CD4-positive, alpha-beta T cell treated with Interferon gamma for 1 hour (primary cell): ENCODE measurements at places on chromosomes 13 and 19.

GRCh38 chr19:1843646-1844394 is 4.5 kb downstream of the REXO1 start:
- DNase-seq, result no peak

DNA sequence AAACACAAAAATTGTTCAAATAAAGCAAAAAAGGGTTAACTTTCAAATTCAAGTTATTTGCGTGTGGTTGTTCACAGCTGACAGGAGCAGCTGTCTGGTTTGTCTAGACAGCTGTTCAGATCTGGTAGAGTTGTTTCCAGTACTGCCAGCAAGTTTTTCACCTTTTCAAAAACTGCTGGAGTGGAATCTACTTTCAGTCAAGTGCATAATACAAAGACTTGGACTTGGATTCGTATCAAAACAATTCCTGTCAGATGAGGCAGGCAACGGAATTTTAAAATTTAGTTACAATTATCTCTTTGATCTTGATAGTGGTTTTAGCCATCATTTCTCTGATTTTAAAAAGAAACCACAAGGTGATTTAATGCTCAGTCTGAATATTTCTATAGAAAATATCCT is 51.7 kb upstream of the EEF1AKMT1 start:
- no peak for DNase-seq

DNA sequence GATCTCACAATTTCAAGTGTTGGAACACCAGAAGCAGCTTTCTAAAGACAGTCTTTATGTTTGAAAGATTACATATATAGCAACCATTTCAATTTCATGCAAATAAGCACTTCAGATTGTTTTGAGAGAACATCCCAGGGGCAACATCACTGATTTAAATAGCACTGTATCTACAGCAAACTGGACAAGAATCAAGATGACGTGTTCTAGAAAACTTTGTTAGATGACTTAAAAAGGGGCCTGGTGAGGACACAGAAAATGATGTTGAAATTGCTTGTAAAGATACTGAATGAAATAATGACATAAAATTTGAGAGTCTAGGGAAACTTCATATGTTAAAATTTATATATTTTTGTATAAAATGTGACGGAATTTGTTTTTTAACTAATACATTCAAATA is 277.1 kb downstream of the KLF12 start:
- no peak for DNase-seq

DNA sequence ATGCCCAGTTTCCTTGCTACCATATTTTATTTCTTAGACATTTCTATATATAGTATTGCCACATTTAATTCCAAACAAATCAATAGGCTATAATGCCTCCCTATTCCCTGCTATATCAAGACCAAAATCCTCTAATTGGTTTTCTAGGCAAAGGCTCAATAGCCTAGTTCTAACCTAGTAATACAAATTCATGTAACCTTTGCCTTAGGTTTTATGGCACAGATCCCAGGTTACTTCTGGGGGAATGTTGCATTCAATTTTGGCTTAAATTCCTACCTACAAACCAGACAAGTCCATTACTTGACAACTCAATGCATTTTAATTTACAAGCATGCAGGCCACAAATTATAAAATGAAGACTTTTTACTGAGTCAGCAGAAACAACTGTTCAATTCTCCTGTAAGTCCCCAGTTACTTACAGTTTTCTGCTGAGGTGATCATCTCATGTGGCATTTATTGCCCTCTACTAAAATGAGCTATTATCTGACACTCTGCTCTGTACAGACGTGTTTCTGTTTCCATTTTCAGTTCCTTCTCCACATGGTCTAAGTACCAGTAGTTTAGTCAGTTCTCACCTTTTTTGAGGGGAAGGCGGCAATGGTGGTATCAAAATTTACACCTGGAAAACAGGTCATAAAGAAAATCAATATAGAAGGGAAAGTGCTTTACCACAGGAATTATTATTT is 11.7 kb downstream of the KCNRG start:
- no peak for DNase-seq

- no peak for DNase-seq
Measured at GRCh38 chr13:103788061-103788652, 721.9 kb upstream of the SLC10A2 start.

DNA sequence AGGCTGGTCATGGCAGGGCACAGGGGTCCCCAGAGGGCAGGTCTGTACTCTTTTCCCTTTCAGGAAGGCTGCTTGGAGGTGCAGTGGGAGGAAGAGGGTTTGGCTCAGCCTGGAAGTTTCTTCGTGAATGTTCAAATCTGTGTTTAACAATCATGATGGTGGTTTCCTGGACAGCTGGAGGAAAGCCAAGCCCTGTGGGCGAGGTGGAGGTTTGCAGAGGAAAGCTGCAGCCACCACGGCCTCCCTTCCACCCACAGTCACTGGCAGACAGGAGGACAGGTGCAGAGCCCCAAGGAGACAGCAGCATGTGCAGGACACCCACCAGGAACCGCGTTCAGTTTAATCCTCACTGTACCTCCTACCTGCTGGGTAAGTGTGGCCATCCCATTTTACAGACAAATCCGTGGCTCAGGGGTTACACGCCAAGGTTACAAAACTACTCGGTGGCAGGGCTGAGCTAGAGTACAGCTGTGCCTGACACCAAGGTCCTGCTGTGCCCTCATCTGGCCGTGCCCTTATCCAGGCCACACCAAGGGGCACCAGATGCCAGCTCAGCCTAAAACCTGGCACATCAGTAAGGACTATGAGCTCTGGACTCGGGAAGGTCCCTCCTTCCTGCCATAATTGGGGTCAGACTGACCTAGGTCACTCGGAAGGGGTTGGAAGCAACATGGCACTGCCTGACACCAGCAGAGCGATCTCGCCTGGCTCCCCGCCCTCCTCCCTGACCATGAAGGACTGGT is 34.1 kb downstream of the SUGP2 start:
- no peak for DNase-seq

GRCh38 chr13:46389457-46390451 is 2.7 kb upstream of the RUBCNL start:
- DNase-seq, result peak; percentile 49

- DNase-seq, result no peak
Measured at GRCh38 chr13:39559847-39560246, 43.1 kb downstream of the LHFPL6 start.

DNA sequence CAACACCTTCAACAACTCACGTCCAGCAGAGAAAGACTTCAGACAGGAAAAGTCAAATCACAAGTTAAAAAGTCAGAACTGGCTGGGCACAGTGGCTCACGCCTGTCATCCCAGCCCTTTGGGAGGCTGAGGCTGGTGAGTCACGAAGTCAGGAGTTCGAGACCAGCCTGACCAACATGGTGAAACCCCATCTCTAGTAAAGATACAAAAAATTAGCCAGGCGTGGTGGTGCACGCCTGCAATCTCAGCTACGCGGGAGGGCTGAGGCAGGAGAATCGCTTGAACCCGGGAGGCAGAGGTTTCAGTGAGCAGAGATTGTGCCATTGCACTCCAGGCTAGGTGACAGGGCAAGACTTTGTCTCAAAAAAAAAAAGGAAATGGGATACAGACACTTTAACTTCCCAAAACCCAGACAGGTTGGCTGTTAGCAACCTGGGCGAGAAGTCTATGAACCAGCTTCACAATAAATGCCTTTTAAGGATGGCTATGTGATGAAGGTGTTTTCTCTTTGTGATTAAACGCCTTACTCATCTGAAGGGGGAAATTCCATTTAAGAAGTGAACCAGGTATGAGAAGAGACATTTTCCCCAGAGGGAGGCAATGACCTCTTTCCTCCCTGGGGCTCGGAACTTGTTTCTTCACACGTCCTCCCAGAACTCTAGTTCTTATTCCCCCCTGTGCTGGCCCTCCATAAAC is 80.4 kb downstream of the INSR start:
- no peak for DNase-seq

DNA sequence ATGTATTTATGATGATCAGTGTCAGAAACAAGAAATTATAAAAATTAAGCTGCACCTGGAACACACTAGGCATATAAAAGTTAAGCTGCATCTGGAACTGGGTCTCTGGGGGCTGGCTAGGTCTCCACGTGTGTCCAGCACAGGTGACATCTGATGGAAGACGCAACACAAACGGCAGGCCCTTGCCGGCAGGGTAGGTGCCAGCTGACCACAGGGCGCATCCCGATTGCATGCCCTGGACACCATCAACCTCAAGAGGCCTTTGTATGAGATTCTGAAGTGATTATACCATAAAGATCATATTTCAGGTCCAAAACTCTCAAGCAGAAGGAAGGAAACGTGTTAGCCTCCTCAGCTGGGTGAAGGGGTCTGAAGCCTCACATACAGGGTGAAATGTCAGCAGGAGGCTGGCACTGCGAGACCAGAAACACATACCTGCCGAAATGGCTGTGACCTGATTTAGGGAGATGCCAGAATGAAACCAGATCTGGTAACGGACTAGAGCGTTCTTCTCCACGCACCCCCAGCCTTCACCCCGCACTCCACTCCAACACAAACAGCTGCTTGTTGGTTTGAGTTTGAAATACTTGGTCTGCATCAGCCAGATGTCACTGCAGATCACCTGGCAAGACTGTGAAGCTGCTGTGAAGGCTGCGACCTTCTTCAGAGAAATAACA is 37.3 kb downstream of the COL4A1 start:
- DNase-seq, result no peak

- DNase-seq, result no peak
Measured at GRCh38 chr13:113904411-113904810, 40.5 kb upstream of the GAS6 start.

DNA sequence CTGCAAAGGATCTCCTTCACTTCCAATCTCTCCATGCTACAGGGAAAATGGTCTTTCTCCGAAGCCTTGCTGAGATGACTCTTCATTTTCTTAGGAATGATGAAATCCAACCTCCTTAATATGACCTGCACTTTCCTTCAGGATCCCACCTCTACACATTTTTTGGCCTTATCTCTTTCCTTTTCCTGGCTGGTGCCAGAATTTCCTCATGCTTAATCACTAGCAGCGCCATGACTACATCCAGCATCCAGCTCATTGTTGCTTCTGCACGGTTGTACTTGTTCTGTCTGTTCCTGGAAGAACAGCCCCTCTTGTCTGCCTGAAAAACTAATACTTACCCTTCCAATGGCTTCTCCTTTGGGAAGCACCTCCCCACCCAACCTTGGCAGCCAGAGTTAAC is 68.4 kb downstream of the TEX26 start:
- no peak for DNase-seq

- no peak for DNase-seq
Measured at GRCh38 chr13:50359779-50360178, 344.5 kb downstream of the KCNRG start.

DNA sequence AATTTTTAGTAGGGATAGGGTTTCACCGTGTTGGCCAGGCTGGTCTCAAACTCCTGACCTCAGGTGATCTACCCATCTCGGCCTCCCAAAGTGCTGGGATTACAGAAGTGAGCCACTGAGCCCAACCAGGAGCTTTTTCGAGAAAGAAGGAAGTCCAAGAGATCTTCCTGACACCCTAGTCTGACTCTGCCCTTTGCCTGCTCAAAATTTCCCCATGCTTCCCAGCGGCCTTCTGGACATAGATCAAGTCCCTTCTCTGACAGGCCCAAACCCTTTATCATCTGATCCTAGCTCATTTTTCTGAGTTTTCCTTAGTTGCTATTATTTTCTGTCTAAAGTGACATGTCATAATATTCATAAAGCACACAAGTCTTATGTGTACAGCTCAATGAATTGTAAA is 1.5 kb upstream of the BAX start:
- DNase-seq, result no peak

DNA sequence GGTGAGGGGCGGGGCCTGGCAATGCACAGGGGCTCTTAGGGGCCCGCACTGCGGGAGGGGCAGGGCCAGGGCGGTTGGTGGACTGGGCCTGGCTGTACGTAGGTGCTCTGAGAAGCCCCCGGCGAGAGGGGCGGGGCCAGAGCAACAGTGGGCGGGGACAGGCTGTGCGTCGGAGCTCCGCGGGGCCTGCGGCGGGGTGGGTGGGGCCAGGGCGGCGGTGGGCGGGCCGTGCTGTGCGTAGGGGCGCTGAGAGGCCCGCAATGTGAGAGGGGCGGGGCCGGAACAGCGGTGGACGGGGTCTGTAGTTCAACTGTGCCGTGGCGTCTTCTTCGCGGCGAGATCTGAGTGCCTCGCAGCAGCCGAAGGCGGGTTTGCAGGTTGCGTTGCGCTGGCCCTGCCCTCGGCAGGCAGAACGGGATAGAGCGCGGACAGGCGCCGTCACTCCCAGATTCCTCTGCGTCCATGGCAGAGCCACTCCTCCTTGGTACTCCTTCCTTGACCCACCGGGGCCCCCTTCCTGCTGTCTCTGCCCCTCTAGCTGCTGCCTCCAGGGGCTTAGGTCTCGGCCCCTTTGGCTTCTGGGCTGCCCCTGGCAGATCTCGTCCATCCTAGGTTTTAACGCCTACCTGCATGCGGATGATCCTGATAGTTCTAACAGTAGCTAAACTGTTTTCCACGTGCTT is 33.2 kb downstream of the CCNE1 start:
- peak; percentile 95 for DNase-seq

DNA sequence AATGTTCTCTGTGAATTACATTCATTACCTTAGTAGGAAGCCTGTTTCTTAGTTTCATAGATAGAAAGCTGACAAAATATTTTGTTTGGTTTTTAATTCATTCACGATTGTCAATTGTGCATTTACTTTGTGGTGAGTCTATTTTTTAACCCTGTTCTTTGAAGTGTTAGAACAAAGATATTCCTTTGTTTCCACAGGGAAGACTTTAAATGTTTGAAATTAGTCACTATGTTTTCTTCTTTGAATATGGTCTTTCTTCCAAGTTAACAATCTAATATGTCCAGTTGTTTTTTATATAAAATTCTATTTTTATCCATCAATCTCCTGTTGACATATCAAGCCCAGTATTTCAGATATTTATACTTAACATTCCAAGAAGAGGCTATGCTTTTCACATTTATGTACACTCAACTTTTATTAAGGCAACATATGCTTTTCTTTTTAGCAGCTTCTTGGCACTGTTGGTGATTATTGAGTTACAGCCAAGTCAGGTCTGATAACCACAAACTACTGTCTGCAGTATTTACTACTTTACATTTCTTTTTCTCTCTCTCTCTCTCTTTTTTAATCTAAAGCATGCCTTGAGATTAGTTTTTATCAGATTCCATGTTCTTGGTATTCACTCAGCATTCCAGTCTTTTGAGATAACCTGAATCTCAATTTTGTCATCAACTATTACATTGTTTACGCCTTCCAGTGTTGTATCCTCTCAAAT is 812.8 kb upstream of the SLC10A2 start:
- no peak for DNase-seq

DNA sequence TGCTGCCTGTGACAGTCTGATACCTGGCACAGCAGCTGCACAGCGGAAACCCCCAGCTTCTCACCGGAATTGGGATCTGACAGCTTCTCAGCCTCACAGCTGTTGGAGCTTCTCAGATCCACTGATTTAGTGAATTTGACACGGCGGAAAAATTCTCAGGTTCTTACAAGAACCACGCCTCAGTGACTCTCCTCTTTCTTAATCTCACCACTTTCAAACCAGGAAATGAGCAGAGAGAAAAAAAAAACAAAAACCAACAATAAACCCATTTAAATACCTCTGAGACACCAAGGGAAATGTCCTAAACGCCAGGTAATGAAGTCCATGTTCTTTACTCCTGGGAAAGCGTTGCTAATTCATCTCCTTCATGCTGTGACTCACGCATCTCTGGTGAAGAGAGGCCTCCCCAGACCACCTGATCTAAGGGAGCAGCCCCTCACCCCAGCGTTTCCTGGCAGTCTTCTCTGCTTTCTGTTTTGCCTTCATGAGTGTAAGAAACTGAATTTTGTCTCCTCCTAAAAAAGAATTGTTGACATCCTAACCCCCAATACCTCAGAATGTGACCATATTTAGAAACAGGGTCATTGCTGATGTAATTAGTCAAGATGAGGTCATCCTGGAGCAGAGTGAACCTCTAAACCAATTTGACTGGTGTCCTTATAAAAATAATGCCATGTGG is 15.9 kb upstream of the IZUMO2 start:
- DNase-seq, result no peak
